ENCODE measurements at places on chromosomes 6 and 20. TPM values are rescaled to one million over a fixed set of nuclear protein-coding genes. Genes with fewer than 3 reads are reported as not detected.

DNA sequence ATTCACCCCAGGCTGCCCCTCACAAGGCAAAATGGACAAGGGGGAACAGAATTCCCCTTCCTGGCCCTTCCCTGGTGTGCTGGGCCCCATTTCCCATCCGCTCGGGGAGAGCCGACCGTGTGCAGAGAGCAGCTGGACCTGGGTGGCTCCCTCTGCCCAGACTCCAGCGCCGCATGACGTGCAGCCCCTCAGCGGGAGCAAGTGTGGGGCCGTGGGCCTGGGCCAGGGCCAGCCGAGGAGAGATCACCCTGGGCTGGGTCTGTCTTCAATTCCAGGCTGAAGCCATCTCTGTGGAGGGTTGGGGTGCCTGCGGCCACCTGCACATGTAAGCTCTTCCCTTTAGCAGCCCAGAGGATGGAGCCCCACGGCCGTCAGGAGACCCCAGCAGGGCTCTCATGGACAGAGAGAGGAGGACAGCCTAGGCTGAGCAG, 241.8 kb downstream of the TTLL2 start:
- no peak overlapping the region for H3K4me3 ChIP-seq
- no peak overlapping the region for H3K27ac ChIP-seq
- peaks cover 33% of the 10 kb centered on the region for H3K4me1 ChIP-seq
- DNase-seq: no peak

DNA sequence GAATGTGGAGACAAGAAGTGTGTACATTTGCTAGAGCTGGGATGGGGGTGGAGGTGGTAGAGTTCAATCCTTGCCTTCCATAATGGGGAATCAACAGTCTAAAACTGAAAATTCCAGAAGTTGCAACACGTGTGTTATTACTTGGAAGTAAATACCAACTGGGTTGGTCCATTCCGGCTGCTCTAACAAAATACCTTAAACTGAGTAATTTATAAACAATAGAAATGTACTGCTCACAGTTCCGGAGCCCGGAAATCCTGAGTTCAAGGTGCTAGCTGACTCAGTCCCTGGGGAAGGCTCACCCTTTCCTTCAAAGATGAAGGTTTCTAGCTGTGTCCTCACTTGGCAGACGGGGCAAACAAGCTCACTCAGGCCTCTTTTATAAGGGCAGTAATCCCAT, 59.0 kb downstream of the RIN2 start:
- no peak for DNase-seq
- peaks cover 13% of the 10 kb centered on the region for H3K36me3 ChIP-seq
- peaks cover 10% of the 10 kb centered on the region for H3K4me1 ChIP-seq
- H3K27ac ChIP-seq: no peak overlapping the region
- H3K4me3 ChIP-seq: no peak overlapping the region

The SASH1 gene
- 30.2 TPM for total RNA-seq

- peaks cover 5% of the 10 kb centered on the region for H3K36me3 ChIP-seq
- H3K27ac ChIP-seq: peak overlapping the region; percentile 53
- H3K4me3 ChIP-seq: no peak overlapping the region
These were observed 34.3 kb downstream of the SRC start for GRCh38 chr20:37379967-37380828.
